ENCODE measurements at places on chromosomes 16 and 17.
A peak's percentile ranks its signal among the peaks of the same experiment; 100 is the strongest.

- DNase-seq = no peak
Measured at GRCh38 chr17:2202302-2202995, 101.1 kb downstream of the SMG6 start.

DNA sequence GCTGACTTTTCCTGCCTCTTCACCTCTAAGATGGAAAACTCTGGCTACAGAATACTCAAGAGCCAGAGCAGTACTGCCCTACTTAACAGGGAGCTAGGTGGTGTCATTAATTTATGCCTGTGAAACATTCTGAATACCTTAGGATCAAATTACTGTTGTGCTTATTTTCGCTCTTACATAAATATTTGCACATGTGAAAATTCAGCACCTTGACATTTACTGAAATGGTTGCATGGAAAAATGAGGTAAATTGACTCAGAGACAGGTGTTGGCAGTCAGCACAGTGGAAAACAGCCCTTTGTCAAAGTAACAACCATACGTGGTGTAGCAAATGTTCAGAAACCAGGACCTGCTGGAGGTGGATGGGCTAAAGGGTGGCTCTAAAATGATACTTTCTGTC, 193.6 kb downstream of the CDH8 start:
- DNase-seq = no peak

DNA sequence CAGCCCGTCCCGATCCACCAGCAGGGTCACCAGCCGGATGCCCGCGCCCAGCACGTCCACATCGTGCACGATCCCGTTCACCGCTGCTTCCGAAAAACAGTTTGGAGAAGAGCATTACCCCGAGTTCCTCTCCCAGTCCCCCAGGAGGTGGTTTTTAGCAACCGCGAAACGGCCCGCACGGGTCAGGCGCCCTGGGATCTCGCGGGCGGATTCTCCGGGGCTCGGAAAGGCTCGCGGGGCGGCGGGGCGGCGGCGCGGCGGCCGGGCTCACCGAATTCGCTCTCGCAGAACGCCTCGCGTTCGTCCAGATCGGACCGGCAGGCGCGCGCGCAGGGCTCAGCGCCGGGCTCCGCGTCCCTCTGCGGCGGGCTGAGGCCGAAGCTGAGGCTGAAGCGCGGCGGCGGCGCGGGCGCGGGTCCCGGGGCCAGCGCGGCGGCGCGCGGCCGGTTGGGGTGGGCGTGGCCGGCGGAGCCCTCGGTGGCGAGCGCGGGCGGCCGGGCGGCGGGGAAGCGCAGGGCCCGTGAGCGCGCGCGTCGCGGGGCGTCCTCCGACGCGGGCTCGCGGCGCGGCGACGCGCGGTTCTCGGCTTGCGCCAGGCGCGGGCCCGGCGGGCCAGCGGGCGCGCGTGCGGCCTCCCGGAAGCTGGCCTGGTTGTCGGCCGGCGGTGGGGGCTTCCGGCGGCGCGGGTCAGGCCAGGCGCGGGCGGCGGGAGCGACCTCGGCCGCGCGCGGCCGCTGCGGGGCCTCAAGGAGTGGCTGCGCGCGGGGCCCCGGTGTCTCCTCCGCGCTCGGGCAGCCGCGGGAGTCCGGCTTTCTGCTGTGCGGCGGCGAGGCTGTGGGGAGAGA, 2.9 kb downstream of the C17orf58 start:
- DNase-seq = peak; percentile 96

DNA sequence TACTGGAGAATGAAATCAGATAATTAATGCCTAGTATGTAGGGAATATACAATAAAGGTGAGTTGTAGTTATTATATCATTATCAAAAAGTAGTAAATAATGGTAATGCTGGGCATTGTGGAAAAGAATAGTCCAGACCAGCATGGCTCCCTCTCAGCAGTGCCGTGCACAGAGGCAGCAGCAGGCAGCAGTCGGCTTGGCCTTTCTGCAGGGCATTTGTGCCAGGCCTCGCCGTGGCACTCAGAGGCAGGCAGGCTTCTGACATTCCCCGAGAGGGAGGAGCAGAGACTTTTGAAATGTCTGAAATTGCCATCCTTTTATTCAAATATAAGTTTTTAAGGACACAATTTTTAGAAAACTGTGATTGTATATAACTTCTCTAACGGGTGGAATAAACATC, 15.0 kb downstream of the KIAA0513 start:
- DNase-seq = no peak
